ENCODE measurements at places on chromosomes 16 and 17.

DNA sequence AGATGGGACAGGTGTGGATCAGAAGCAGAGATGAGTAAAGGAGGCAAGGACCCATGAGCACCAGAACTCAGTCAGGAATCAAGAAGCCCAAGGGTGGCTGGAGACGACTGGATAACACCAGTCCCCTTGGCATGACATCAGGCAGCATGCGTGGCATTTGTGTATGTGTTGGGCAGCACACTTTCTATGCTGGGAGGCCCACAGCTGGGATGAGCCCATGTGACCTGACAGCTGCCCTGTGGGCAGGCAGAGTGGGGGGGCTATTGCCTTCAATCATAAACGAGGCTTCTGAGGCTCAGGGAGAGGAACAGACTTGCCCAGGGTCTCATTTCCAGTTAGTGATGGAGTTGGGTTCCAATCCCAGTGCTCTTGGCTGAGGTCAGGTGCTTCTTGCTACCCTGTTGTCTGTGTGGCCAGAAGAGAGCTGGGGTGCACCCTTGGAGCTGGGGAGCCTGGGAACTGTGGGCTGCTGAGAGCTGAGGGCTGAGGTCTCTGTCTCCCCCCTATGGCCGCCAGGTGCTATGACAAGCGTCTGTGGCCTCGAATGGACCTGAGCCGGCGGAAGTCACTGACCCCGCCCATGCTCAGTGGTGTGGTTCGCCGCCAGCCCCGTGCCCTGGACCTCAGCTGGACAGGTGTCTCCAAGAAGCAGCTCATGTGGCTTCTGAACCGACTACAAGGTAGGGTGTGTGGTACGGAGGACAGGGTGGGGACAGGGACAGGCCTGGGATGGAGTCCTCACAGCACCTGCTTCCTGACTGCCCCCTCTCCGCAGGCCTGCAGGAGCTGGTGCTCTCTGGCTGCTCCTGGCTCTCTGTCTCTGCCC lies 7.1 kb upstream of the ORAI3 start:
- no peak for DNase-seq

DNA sequence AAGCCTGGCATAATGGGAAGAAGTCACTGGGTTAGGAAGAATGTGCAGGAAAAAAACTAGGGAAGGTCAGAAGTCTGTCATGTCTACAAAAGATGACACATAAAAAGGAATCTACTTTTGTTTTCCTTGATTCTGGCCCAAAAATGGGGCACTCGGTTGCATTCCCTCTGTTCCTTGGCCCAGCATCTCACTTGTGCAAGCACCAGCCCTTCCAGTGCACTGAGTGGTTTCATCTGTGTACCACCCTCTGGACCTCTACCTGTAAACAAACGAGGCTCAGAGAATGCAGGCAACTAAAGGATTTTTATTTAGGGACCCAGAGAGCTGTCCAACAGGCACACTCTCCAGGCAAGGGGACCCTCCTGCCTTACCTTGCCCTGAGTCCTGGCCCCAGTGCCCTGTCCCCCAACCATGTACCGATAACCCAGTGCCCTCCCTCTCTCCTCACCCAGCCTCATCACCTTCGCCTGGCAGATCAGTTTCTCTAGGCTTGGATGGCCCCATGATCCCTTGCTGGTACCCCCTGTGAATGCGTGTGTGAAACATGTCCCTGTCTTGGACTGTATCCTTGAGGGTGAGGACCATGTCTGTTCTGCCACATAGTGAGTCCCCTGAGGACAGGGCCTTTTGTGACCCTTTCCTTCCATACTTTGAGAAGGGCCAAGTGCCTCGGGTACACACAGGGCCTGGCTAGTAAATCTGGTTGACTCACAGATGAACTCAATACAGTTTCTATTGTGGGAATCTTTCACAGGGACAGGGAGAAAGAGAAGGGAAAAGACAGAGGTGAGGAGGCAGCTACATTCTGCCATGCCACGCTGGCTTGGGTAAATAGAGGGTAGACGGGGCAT lies 13.3 kb downstream of the NXPH3 start:
- DNase-seq, result no peak

DNA sequence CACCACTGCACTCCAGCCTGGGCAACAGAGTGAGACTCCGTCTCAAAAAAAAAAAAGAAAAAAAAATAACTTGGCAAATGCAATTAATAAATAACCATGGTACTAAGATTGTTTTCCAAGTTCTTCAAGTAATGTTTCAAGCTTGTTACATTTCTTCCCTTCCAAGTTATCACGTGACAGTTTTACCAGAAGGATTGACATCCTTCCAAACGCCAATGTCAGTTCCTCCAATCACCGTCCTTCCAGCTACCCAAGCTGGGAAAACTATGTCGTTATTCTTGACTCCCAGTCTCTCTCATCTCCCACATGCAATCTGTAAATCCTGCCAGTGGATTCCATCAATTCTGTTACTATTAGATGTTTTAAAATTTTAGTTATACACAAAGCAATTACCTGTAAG lies 3.9 kb upstream of the PHAF1 start:
- DNase-seq, result no peak

DNA sequence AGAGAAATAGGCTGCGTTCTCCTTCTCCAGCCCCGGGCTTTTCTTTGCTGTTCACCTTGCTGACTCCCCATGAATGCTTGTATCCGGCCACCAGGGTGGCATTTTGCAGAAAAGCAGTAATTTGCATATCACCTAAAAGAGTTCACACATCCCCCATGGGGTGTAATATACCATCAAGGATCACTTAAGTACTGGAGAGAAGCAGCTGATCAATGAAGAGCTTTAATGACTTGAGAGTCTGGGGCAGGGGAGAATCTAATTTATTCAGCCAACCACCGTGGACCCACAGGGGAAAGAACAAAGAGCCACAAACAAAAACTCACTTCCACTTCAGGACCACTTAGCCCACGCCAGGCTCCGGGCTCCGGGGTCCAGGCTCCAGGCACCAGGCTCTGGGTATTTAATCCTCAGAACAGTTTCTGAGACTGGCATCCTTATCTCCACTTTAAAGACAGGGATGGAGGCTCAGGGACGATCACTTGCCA lies 33.9 kb upstream of the SEC14L1 start:
- DNase-seq, result no peak

GRCh38 chr17:72565006-72565405 lies 444.2 kb downstream of the SOX9 start:
- DNase-seq, result no peak

DNA sequence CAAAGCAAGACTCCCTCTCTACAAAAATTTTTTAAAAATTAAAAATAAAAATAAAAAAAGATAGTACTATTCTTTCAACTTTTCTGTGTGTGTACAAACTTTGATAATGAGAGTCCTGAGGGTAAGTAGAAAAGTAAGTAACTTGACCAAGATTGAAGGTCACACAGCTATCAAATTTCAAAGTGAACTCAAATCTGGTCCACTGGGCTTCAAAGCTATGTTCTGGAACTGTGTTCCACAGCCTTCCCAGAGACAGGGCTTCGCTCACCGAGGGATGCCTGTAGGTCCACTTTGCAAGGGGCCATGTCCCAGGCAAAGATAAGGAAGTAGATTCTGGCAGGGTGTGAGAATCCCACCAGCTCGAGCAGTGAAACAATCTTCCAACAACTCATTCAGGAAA lies 56.3 kb upstream of the TNRC6A start:
- no peak for DNase-seq

GRCh38 chr16:625977-626765 lies 4.6 kb upstream of the WFIKKN1 start:
- DNase-seq, result no peak

GRCh38 chr17:66928949-66929348 lies 35.6 kb upstream of the CACNG4 start:
- DNase-seq, result no peak

DNA sequence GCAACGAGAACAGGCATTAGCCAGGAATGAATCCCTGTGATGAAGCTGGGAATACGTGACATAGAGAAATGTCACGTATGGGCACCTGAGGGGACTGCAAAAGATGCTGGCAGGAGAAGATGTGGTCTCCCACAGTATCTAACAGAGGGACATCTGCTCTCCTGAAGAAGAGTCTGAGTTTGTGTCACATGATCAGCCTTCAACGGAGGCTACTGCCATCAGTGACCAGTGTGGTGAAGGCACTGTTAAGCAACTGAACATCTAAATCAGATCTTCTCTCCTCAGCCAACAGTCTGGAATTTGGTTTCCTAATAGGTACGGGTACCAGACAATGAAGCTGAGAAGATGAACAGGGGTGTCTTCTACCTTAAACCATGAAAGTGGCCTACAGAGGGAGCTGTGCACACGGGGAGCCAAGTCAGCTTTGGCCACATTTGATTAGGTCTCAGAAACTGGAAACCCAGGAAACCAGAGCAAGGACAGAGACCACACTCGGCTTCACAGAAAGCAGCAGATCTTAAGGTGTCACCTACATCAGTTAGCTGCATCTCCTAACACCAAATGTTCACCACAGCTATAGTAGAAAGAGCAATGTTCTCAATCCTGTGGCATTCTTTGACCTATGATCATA lies 41.8 kb downstream of the BRD7 start:
- no peak for DNase-seq

DNA sequence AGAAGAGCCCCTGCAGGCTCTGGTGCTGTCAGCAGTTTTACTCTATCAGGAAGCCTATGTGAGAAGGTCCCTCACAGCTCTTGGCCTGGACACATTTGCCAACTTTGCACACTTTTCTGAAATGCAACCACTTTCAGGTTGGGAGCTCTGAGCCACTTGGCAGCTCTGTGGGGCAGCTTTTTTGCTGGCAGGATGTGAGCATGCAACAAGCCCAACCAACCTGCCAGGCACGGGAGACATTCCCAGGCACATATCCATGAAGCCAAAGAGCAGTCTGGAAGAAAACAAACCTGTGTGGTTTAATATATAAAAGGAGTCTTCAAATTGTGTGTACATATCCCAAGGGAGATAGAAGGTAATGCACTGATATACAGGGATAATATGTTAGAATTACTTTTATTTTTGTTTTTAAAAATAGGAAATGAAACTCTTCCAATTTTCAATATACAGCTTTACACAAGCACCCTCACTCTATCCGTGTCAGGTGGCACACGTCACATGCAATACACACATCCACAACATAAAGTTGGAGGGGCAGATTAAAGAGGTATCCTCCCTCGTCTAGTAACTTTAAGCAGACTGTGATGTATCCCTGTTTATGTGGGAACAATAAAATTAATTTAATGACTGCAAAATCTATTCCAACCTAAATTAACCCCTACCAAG lies 57.4 kb upstream of the COX10 start:
- no peak for DNase-seq

- no peak for DNase-seq
Measured at GRCh38 chr16:82773018-82773417, 146.2 kb downstream of the CDH13 start.

DNA sequence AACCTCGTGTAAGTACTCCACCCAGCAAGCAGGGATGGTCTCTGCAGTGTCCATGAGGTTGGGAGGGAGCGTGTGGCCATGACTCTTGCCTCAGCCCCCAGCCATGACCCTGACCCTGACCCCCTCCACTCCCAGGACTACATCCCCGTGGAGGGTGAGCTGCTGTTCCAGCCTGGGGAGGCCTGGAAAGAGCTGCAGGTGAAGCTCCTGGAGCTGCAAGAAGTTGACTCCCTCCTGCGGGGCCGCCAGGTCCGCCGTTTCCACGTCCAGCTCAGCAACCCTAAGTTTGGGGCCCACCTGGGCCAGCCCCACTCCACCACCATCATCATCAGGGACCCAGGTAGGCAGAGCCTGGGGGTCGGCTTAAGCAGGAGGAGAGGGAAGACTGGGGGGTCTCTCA lies 16.3 kb downstream of the GALK1 start:
- DNase-seq, result no peak

DNA sequence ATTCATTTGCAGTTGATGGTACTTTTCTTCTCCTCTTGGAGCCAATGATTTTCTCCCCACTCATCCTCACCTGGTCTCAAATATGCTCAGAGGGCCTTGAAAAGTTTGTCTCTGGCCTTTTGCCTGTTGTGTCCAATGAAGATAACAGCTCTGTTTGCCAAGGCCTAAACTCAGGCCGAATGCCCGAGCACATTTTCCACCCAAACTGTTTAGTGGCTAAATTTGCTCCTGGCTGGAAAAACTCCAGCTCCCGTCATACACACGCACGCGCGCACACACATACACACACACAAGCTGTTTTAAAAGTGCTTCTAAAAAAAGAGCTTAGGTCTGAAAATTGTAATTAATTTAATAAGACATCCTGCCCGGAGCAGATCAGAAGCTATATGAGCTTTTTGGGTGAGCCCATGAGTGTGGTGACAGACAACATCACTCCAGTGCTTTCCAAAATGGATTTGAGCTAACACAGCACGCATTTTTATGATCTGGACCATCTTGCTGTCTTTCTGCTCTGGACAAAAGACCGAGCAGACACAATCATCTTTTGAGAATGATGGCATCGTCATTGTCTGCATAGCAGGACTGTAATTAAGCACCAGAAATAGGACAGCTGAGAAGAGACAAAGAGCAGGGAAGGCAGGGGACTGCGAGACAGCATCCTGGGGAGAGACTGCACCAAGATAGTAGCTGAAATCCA lies 48.9 kb downstream of the IRX6 start:
- no peak for DNase-seq

Data from forelimb muscle (tissue), 1 donor.